GM23248 (cell line): ENCODE measurements at places on chromosomes 2 and 18.

GRCh38 chr2:207283356-207283755, 117.6 kb upstream of the KLF7 start:
- DNase-seq, result peak; percentile 37

DNA sequence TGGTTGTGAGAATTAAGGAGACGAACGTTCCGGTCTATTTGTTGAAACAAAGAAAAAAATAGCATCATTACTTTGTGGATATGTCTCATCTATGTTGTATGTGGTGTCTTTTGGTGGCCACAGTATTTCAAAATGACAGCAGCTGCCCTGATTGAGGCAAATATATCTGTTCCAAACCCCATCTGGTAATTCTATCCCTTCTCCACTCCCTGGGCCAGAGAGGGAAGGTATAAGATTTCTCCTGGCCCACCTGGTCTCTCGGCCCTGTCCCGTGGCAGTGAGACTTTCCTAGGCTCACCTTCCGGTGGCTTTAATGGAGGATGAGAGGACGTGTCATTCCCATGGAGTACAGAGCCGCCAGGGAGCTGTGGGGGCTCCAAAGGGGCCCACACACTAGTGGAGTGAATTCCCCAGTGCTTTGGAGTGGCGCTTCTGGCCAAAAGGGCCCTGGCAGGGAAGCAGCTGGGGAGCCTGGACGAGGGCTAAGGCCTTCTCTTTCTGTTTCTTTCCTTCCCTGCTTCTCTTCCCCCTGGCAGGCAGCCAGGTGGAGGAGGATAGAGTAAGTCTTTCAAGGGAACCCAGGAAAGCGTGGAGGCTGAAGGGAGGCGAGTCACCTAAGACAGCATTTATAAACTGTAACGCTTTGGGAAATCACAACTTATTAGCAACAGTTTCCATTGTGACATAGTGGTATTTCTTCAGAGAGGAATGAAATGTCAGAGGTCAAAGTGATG, 5.6 kb downstream of the FOSL2 start:
- peak; percentile 75 for DNase-seq

DNA sequence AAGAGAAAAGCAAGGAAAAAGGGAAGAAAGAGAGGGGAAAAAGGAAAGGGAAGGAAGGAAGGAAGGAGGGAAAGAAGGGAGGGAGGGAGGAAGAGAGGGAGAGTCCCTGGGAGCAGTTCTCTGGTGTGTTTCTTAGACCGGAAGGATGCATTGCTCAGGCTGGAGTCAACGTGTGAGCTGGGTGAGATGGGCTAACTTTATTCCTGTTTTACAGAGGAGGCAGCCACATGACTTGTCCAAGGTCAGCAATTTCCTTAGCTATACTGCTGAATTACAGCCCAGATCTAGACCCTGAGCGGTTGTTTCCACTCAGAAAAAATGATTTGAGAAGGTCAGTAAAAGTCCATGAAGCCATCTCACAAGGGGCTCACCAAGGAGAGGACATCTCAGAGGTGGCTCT, 86.6 kb upstream of the APCDD1 start:
- peak; percentile 46 for DNase-seq

GRCh38 chr2:16129716-16130540, 189.6 kb downstream of the MYCN start:
- DNase-seq, result no peak

DNA sequence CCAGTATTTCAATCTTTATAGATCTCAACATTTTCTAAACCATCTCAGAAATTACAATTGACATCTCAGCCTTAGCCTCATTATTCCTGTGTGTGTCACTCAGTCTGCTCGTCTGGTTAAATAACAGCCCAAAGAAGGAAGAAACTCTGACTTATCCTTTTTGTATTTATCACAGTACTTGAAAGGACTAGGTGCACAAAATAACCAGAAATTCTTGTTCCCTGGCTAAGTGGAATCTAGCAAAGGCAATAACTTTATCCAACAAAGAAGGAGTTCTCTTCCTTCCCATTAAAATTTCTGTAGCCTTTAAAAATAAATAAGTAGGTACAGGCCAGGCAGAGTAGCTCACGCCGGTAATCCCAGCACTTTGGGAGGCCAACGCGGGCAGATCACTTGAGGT, 139.9 kb upstream of the PID1 start:
- no peak for DNase-seq

GRCh38 chr2:168614172-168615018, 158.3 kb downstream of the CERS6 start:
- no peak for DNase-seq

DNA sequence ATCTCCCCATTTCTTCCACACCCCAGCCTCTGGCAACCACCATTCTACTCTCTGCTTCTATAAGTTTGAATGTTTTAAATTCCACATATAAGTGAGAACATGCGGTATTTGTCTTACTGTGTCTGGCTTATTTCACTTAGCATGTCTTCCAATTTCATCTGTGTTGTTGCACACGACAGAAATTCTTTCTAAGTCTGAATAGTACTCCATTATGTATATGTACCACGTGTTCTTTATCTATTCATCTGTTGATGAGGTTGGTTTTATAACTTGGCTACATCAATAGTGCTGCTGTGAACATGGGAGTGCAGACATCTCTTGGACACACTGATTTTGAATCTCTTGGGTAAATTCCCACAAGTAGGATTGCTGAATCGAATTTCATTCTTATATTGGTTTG, 31.8 kb upstream of the MTX2 start:
- no peak for DNase-seq

GRCh38 chr2:127067620-127068350, 39.2 kb downstream of the BIN1 start:
- peak; percentile 74 for DNase-seq

- DNase-seq, result no peak
These were observed 251.3 kb downstream of the PLCL1 start for GRCh38 chr2:198055716-198056115.

GRCh38 chr2:85666435-85667316, 1.3 kb downstream of the SFTPB start:
- no peak for DNase-seq

- no peak for DNase-seq
These were observed 271.4 kb downstream of the CAMKMT start for GRCh38 chr2:44632931-44633689.

DNA sequence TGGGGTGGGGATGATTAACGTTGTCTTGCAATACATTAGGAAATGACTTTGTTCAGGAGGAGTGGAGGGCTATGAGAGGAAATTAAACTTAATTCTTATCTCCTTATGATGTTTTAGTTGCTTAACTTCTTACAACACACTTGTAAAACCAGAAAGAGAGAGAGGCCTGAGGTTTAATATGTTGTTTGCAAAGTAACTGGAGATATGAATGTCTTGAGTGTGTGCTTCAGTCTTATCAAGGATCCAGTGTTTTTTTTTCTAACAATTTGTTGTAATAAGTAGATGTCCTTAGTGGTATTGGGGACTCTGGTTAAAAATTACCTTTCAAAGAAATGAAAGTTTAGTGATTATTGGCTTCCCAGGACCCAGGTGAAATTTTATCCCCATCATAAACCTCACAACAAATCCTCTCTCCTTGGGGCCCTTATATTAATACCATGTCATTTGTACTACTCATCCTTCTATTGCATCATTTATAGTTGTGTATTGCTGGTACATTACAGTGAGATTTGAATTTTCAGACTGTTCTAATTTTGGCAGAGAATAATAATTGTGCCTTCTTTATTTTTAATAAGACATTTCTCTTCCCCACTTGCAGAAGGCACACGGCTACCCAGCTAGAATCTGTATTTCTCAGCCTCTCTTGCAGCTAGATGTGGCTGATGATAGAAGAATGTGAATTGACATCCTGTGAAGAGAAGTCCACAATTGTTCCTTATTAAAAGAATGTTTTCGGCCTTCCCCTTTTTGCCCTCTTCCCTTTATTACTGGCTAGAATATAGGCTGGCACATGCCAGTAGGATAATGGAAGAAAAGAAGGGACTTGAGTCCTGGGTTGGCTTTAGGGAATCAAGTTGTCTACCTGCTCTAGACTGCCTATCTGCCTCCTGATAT, 91.9 kb upstream of the CXCR4 start:
- no peak for DNase-seq

GRCh38 chr2:161321944-161322648, 13.9 kb downstream of the PSMD14 start:
- DNase-seq, result peak; percentile 30

- DNase-seq, result no peak
These were observed 249.0 kb downstream of the DYSF start for GRCh38 chr2:71702071-71702970.

DNA sequence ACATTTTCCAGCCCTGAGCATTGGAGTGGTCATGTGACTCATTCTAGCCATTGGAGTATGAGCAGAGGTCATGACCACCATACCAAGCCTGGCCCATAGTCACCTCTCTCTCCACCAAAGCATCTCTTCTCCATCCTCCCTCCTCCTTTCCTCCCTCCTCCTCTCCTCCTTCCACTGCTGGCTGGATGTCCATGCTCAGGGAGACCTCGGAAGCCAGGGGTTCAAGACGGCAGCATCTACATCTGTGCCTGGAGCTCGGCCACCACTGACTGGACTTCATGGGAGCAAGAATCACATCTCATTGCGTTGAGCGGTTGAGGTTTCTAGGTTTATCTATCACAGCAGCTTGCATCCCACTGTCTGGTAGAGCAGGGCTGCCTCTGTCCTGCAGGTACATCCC, 252.4 kb downstream of the NDUFA10 start:
- DNase-seq, result no peak

DNA sequence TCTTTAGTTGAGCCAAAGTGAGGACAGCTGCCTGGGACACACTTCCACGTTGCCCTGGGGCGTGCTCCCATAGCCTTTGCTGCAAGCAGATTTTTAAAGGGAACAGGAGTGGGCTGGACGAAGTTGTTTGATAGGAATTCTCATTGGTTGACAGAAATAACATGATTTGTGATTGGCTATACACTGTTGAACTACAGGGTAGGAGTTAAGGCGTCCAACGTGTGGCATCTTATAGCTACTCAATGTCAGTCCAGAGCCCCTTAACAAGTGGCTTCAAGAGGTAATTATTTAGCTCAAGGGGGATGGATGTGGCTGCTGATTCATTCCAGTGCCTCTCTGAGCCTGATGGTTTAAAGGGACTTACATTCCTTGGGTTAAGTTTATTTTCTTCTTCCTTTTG, 65.5 kb downstream of the ACAA2 start:
- no peak for DNase-seq

DNA sequence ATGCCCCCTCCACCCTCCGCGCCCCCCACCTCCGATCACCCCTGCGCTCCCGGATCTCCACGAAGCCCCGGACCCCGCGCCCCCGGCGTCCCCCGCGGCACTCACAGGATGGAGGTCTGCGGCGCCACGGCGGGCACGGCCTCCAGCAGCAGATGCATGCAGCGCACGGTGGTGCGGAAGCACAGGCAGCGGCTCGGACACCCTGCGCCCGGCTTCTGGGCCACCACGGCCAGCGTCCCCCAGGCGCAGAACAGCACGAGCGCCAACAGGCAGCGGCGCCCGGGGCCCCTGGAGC, 217 bp downstream of the PXDN start:
- no peak for DNase-seq

DNA sequence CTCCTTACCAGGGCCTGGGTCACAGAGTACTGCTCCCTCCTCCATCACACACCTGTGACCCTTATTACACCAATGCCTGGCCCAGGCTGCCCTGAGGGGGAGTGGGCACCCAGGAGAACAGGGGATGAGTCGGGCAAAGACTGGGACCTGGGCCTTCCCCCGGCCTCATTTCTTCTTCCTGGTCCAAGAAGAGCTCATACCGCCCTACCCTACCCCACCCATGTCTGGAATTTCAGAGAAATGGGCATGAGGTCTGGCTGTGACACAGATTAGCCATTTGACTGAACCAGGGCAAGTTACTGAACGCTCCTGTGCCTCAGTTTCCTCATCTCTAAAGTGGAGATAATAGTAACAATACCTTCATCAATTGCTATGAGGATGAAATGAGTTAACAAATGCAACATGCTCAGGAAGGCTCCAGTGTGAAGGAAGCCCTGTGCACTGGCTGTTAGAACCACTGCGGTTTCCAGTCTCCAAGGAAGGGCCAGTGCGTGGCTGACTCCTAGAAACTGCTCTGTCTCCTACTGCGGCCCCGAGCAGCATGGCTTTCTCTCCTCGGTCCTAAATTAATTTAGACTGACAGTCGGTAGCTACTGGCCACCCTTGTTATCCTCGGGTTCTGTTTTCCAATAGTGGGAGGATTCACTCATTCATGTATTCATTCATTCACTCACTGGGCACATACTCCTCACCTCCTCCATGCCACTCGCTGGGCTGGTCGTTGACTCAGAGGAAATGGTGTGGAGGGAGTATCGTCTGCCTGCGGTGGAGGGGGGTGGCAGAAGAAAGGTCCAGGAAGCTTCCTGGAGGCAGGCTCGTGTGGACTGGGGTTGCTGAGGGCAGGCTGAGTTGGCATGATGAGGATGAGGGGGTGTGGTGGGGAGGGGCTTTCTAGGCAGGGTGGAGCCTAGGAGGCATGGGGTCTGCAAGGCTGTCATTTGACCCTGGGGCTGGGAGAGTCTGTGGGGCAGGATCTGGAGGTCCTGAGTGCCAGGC, 175.6 kb downstream of the GLI2 start:
- DNase-seq, result peak; percentile 87

GRCh38 chr2:66661253-66662173, 226.6 kb downstream of the MEIS1 start:
- DNase-seq, result no peak

DNA sequence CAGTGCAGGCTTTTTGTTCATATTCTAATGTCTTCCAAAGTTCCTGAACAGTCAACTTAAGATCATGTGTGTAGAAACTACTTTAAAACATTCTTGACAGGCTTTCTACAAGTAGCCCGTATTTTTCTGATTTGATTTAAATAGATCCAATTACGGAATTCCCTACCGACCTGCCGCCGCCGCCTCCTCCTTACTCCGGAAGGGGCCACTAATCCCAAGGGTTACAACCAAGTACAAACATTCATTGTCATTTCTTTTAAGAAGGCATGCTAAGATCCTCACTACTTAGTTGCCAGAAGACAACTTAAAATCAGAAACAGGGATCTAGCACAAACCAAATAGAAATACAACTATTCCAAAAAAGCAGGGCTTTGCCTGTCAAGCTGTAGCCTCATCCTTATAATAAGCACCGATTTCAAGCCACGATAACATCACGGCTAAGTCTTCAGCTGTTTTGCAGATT, 784 bp downstream of the WDR33 start:
- DNase-seq, result peak; percentile 64
